Esophagus squamous epithelium (tissue), 5 donors: ENCODE measurements at places on chromosomes 2 and 18. TPM values are rescaled to one million over a fixed set of nuclear protein-coding genes. Genes with fewer than 3 reads are reported as not detected.

DNA sequence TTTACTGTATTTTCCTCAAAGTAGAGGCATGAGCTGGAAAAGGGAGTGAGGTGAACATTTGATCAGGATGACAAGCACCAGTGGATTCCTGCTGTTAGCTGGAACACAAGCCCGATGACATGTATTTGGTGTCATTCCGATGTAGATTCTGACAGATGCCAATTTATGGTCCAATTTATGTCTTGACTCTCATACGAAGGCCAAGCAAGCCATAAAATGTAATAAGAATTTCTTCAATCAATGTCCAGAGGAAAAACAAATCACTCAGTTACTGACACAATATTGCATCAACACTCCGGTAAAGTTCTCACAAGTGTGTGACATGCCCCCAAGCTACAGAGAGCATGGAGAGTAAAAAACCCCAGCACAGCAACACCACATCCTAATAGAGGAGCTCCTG is 138.3 kb upstream of the ZNF521 start:
- no peak overlapping the region for H3K27ac ChIP-seq
- H3K4me1 ChIP-seq, result no peaks in the 10 kb centered on the region
- no peaks in the 10 kb centered on the region for H3K36me3 ChIP-seq
- no peak overlapping the region for H3K4me3 ChIP-seq

GRCh38 chr2:43159797-43160196 is 66.6 kb downstream of the ZFP36L2 start:
- H3K4me1 ChIP-seq, result peaks cover 78% of the 10 kb centered on the region
- H3K36me3 ChIP-seq, result no peaks in the 10 kb centered on the region
- H3K4me3 ChIP-seq, result no peak overlapping the region
- DNase-seq, result no peak
- peak overlapping the region; percentile 87 for H3K27ac ChIP-seq

Gene DSEL
- 2.2 TPM for total RNA-seq

- H3K4me1 ChIP-seq, result no peaks in the 10 kb centered on the region
- no peaks in the 10 kb centered on the region for H3K36me3 ChIP-seq
- H3K27ac ChIP-seq, result no peak overlapping the region
- no peak overlapping the region for H3K4me3 ChIP-seq
- H3K27me3 ChIP-seq, result no peaks in the 10 kb centered on the region
- no peak for DNase-seq
Measured at GRCh38 chr2:75892490-75892889, 181.8 kb upstream of the GCFC2 start.

DNA sequence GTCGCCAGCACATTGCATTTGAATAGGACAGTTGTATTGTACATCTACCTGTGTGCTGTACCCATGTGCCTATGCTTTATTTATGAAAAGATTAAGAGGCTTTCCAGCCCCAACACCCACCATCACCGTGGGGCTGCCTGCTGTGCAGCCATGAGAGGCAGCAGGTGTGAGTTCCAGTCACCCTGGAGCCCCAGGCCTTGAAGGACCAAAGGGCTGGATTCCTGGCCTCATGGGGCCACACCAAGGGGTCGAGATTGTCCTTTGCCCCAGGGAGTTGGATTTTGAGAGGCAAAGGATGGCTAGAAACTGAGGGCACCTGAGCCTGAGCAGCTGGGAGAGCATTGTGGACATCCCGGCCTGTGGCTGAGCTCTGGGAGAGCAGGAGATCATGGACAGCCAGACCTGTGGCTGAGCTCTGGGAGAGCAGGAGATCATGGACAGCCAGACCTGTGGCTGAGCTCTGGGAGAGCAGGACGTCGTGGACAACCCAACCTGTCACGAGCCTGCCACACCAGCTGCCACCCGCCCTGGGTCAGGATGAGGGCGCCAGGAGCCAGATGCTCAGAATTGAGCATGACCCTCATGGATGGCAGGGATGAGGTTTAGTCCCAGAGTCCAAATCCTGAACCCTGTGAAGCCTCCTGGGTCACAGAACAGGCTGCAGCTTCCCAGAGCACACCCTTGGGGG is 182.5 kb upstream of the RAB6C start:
- no peak overlapping the region for H3K27ac ChIP-seq
- H3K4me3 ChIP-seq, result no peak overlapping the region
- no peaks in the 10 kb centered on the region for H3K4me1 ChIP-seq
- no peaks in the 10 kb centered on the region for H3K36me3 ChIP-seq
- no peaks in the 10 kb centered on the region for H3K27me3 ChIP-seq
- no peak for DNase-seq

DNA sequence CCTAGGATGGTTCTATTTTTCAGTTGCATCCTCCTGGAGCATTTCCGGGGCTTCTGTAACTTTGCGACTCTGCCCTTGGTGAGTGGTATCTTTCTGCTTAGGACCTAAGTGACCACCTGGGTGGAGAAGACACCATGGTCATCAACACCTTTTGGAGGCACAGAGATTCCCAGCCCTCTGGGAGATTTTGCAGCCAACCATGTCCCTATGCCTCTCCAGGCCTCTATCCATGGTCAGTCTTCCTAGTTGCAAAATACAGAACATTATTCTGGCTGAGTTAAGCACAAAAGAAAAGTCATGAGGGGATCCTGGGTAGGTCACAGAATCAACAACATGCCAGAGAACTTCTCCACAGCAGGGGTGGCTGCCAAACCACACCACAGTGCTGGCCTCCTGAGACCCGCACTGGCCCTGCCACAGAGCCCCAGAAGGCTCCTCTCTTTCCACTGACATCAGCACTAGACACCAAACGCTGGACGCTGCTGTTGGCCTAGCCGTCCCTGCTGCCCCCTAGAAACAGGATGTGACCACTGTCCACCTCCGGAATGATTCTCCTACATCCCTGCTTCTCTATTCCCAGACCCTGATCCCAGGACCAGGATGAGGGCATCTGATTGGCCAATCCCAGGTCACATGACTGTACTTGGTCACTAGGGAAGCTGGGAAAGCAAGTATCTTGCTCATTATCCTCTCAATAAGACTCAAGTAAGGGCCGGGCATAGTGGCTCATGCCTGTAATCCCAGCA is 47.7 kb downstream of the SMAD7 start:
- H3K36me3 ChIP-seq, result no peaks in the 10 kb centered on the region
- DNase-seq, result no peak
- H3K4me3 ChIP-seq, result no peak overlapping the region
- H3K4me1 ChIP-seq, result peaks cover 15% of the 10 kb centered on the region
- peak overlapping the region; percentile 77 for H3K27ac ChIP-seq

- H3K27me3 ChIP-seq, result peaks cover 4% of the 10 kb centered on the region
- no peak overlapping the region for H3K27ac ChIP-seq
- H3K36me3 ChIP-seq, result no peaks in the 10 kb centered on the region
- H3K4me1 ChIP-seq, result peaks cover 20% of the 10 kb centered on the region
- no peak for DNase-seq
Measured at GRCh38 chr2:205661281-205661680, 21.0 kb upstream of the NRP2 start.

- no peak for DNase-seq
- no peaks in the 10 kb centered on the region for H3K27me3 ChIP-seq
- peaks cover 67% of the 10 kb centered on the region for H3K4me1 ChIP-seq
- peak overlapping the region; percentile 42 for H3K27ac ChIP-seq
- H3K36me3 ChIP-seq, result no peaks in the 10 kb centered on the region
- peak overlapping the region; percentile 28 for H3K4me3 ChIP-seq
Measured at GRCh38 chr2:8456151-8457091, 225.4 kb upstream of the ID2 start.
